Thoracic aorta (tissue), 2 donors: ENCODE measurements at places on chromosomes 7 and 10. TPM values are rescaled to one million over a fixed set of nuclear protein-coding genes. Genes with fewer than 3 reads are reported as not detected.

GRCh38 chr7:135320268-135320667 lies 86.6 kb downstream of the STRA8 start:
- no peaks in the 10 kb centered on the region for H3K27me3 ChIP-seq
- peak; percentile 11 for DNase-seq
- H3K27ac ChIP-seq, result no peak overlapping the region
- H3K4me1 ChIP-seq, result peaks cover 18% of the 10 kb centered on the region
- H3K36me3 ChIP-seq, result no peaks in the 10 kb centered on the region

The FAM180A gene
- 79.1 TPM for total RNA-seq

- no peaks in the 10 kb centered on the region for H3K36me3 ChIP-seq
- H3K4me3 ChIP-seq, result no peak overlapping the region
- H3K27me3 ChIP-seq, result no peaks in the 10 kb centered on the region
- DNase-seq, result no peak
- no peaks in the 10 kb centered on the region for H3K4me1 ChIP-seq
Observed at GRCh38 chr7:64863969-64864368, 39.1 kb upstream of the ZNF273 start.

- no peak overlapping the region for H3K27ac ChIP-seq
- H3K36me3 ChIP-seq, result no peaks in the 10 kb centered on the region
- no peaks in the 10 kb centered on the region for H3K27me3 ChIP-seq
- no peak overlapping the region for H3K4me3 ChIP-seq
Observed at GRCh38 chr10:109934958-109935793, 11.9 kb upstream of the XPNPEP1 start.

DNA sequence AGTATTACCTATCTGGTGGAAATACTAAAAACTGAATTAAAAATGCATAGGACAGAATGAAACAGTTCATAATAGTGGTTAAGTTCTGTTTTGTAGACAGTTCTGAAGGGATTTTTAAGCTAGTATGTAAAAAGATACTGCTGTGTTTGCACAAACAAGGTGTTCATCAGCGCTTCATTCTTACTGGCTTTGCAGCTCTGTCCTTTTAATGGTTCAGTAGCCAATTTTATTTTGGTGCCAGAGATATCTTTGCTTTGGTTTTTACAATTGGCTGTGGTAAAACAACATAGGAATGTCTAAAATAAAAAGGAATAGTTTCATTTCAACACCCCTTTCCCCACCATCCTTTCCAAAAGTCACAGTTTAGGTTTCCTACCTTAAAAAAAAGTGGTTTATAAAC lies 33.0 kb downstream of the STAM start:
- H3K27ac ChIP-seq, result no peak overlapping the region
- no peaks in the 10 kb centered on the region for H3K27me3 ChIP-seq
- no peak overlapping the region for H3K4me3 ChIP-seq
- H3K36me3 ChIP-seq, result no peaks in the 10 kb centered on the region
- no peaks in the 10 kb centered on the region for H3K4me1 ChIP-seq

The STAG3 gene
- total RNA-seq, result 0.56 TPM

The PRSS1 gene
- 16.9 TPM for total RNA-seq

DNA sequence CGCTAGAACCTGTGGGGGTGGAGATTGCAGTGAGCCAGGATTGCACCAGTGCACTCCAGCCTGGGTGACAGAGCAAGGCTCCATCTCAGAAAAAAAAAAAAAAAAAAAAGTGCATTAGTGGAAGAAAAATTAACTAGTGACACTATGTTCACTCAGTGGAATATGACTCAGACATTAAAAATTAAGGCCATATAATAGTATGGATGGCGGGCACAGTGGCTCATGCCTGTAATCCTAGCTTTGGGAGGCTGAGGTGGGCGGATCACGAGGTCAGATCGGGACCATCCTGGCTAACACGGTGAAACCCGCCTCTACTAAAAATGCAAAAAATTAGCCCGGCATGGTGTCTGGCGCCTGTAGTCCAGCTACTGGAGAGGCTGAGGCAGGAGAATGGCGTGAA lies 3.4 kb downstream of the PHYH start:
- DNase-seq, result no peak
- H3K36me3 ChIP-seq, result peaks cover 18% of the 10 kb centered on the region
- no peak overlapping the region for H3K4me3 ChIP-seq

- H3K4me3 ChIP-seq, result no peak overlapping the region
- H3K4me1 ChIP-seq, result peaks cover 22% of the 10 kb centered on the region
- no peak overlapping the region for H3K27ac ChIP-seq
- DNase-seq, result no peak
- no peaks in the 10 kb centered on the region for H3K27me3 ChIP-seq
Observed at GRCh38 chr10:110887560-110887959, 15.8 kb downstream of the PDCD4 start.

The TMUB1 gene
- 35.2 TPM for total RNA-seq
